ENCODE measurements at places on chromosomes 16 and 17.

- peak; percentile 35 for DNase-seq
These were observed 5.2 kb upstream of the ATP6V0A1 start for GRCh38 chr17:42453439-42453838.

DNA sequence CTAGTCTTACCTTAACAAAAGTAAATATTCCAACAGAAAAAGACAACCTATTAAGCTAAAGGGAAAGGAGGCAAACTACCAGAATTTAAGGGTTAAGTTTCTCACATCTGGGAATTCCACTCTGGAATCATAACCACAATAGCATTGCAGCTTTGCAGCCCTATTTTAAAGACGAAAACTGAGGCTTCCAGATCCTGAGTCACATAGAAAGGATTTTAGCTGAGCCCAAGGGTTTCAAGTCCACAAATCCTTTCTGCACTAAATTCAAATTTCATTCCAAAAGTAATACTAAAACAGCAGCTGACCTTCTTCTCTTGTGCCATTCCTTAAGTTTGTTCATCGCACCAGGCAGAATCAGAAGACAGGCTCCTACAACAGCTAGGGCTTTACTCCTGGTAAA is 17.8 kb downstream of the XYLT1 start:
- no peak for DNase-seq

DNA sequence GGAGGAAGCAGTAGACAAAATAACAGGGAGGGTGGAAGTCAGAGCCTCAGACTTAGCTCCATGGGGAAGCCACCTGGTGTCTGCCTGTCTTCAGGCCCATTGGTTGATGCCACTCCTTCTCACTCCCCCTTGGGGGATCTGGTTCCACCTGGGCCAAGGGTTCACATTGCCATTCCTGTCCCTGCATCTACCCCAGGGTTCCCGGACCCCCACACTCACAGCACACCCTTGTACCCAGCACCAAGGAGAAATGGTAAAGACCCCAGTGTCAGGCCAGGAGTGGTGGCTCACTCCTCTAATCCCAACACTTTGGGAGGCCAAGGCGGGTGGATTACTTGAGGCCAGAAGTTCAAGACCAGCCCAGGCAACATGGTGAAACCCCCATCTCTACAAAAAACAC is 1.0 kb upstream of the CA7 start:
- DNase-seq, result no peak

GRCh38 chr16:54506214-54506580 is 219.6 kb upstream of the IRX3 start:
- DNase-seq, result no peak

- no peak for DNase-seq
These were observed 18.4 kb upstream of the CORO6 start for GRCh38 chr17:29640981-29641642.

DNA sequence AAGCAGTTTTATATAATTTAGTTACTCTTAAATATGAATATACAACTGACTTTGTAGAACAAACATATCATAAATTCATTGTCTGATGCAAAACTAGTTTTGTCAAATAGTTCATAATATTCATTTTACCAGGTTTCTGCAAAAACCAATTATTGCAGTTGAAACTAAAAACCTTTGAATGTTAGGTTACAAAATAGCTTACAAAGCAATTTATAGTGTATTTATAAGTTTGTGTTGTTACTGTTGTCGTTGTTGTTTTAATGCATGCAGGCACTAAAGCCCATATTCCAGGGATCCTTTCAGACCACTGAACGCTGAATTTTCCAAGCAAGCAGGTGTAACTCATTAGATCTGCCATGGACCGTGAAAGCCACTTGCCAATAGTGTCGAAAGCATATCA is 427.6 kb downstream of the ZFHX3 start:
- DNase-seq, result no peak

DNA sequence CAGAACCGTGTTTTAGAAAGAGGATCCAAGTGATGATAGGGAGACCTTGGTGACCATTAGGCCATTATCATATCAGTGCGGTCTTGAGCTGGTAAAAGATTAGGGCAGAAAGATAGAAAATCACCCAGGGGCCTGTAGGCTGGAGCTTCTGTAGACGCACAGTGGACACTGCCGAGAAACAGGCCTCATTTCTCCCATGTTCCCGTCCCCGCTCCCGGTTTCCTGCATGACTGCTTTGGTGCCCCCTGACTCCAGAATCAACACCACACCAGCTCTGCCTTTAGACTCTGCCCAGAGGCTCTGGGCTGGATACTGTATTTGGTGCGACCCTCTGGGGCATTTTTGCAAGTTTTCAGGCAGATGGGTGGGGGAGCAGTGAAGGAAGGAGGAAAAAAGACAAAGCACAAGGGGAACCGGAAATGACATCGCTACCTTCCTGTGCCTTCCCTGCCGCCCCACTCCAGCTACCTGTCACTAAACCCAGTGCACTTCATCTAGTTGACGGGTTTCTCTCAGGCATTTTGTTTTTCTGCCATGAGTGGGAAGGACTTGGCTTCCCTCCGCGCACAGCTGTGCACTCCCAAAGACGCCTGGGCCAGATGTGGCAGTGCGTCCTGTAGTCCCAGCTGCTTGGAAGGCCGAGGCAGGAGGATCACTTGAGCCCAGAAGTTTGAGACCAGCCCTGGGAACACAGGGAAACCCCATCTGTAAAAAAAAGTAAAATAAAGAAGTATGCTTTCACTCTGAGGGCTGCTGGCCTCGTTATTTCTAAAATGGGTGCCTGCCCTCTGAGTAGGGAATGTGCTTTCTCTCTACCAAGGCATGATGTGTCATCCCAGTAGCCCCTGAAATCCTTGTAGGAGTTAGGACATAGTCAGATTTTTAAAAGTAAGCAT is 214.1 kb downstream of the RPTOR start:
- DNase-seq, result no peak

GRCh38 chr16:72061564-72061963 is 1.5 kb upstream of the HPR start:
- DNase-seq, result no peak

DNA sequence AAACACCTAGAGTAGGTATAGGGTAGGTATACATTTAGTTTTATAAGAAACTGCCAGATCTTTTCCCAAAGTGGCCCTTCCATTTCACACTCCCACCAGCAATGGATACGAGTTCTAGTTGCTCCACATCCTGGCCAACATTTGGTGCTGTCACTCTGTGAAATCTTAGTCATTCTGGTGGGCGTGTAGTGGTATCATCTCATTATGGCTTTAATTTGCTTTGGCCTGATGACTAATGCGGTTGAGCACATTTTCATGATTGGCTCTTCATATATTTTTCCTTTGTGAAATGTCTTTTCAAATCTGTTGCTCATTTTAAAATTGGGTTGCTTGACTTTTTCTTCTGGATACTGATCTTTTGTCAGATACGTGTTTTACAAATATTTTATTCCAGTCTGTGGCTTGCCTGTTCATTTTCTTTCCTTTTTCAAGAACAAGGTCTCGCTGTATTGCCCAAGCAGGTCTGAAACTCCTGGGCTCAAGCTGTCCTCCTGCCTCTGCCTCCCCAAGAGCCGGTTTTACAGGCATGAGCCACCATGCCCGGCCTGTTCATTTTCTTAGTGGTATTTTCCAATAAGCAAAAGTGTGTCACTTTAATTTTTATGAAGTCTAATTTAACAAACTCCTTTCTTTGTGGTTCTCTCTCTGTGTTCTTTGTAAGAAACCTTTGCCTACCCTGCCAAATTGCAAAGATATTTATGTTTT is 192.4 kb downstream of the SEC14L1 start:
- DNase-seq, result no peak

GRCh38 chr17:57585341-57586195 is 159.5 kb downstream of the CCDC182 start:
- no peak for DNase-seq

DNA sequence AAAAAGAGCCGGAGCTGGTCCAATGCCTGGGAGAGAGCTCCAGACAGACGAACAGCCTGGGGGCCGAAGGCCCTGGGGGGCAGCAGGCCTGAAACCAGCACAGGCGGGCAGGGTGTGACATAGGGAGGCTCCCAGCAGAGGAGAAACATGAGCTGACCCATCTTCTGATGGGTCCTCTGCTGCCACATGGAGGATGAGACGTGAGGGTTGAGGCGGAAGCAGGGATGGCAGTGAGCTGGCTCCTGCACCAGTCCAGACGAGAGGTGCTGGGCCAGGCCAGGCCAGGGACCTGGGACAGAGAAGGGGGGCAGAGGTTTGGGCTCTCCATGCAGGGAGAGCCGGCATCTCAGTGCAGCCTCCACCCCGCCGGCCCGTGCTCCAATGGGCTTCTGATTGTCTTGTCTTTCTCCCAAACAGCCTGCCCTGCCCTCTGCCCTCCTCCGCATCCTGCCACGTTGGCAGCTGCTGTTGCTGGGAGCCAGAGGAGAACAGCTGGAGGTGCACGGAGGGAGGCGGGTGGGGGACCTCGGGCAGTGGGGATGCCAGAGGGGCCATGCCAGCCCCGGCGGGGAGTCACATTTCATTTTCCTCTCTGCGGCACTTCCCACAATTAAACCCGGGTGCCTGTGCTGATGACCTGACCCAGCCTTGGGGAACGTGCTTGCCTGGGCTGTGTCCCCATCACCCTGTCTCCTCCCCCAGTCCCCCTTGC is 139.1 kb upstream of the GSE1 start:
- no peak for DNase-seq

DNA sequence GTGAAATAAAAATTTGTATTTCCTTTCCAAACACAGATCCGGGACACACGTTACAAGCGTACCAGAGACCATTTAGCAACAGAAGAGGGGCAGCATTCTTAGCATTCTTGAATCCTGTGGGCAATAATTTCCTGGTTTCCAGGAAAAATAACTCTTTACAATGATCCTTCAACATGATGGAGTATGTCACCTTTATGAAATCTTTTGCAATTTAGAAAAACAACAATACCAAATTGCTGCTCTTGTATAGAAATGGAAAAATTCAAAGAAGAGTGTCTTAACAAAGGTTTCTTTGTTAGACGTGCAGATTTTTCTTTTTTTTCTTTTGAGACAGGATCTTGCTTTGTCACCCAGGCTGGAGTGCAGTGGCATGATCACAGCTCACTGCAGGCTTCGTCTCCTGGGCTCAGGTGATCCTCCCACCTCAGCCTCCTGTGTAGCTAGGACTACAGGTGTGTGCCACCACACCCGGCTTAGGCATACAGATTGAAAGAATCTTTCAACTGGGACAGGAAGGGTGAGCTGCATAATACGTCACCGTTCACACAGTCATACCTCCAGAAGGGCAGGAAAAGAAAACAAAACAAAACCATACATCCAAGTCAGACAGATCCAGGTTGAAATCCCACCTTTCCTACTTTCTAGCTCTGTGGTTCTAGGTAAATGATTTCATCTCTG is 10.8 kb upstream of the GCSH start:
- DNase-seq, result no peak

GRCh38 chr16:29816694-29817441 is 916 bp downstream of the PAGR1 start:
- no peak for DNase-seq
